ENCODE measurements at places on chromosomes 1 and 21.
A peak's percentile ranks its signal among the peaks of the same experiment; 100 is the strongest.

GRCh38 chr1:88302843-88303486 is 381.1 kb upstream of the PKN2 start:
- peak; percentile 17 for DNase-seq

- DNase-seq, result no peak
These were observed 203.0 kb downstream of the SLC35F3 start for GRCh38 chr1:234107416-234108021.

DNA sequence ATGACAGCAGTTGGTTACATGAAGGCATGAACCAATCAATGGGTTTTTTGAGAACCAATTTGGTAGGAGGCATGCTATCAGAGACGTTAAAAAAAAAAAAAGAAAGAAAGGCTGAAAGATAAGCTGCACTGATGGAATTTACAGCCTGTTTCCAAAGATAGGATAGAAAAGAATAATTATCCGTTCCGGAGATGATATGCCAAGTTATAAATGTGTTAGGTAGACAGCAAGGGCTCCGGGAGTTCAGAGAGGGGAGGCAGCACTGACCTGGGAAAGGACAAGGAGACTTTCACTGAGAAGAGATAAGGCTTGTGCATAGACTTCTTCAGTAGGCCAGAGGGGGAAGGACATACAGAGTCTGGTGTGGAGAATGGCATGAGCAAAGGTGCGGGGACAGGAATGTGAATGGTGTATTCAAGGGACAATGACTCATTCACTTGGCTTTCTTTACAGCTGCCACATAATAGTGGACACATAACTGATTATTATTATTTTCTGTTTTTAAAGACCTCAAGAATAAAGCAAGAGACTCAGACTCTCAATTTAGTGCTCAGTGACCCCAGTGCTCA is 24.8 kb upstream of the ACBD6 start:
- DNase-seq, result no peak

GRCh38 chr1:161707503-161707902 is 474 bp downstream of the FCRLA start:
- no peak for DNase-seq

DNA sequence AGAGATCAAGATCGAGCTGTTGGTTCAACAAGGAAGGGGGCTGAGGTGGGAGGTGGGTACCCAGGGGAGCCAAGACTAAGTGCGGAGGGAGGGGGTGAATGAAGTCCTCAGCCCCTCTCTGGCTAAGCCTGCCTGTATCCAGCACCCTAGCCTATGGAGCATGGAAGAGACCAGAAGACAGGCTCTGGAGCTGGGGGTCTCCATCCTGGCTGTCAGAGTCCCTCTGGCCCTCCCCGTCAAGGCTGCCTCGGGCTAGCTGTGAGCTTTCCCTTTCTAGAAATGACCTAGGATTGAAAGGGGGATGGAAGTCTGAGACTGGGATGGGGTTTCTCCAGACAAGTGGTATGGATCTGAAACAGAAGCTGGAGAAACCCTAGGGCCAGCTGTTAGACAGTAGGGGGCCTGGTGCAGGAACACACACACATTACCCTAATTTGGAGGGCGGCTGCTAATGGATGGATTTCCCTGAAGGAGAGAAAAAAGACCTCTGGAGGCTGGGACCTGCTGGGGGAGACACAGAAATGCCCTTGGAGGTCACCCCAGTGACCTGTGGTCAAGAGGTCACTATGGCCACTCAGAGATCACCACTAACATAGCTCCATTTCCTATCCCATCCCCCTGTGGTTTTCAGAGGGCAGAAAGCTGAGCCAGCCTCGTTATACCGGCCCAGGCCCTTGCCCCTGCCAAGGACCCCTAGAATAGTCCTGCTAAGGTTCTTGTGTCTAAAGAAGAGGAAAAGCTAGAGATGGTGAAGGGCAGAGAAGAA is 107.8 kb downstream of the TMEM53 start:
- no peak for DNase-seq

- DNase-seq, result no peak
These were observed 7.1 kb upstream of the CLDN19 start for GRCh38 chr1:42747125-42747524.

DNA sequence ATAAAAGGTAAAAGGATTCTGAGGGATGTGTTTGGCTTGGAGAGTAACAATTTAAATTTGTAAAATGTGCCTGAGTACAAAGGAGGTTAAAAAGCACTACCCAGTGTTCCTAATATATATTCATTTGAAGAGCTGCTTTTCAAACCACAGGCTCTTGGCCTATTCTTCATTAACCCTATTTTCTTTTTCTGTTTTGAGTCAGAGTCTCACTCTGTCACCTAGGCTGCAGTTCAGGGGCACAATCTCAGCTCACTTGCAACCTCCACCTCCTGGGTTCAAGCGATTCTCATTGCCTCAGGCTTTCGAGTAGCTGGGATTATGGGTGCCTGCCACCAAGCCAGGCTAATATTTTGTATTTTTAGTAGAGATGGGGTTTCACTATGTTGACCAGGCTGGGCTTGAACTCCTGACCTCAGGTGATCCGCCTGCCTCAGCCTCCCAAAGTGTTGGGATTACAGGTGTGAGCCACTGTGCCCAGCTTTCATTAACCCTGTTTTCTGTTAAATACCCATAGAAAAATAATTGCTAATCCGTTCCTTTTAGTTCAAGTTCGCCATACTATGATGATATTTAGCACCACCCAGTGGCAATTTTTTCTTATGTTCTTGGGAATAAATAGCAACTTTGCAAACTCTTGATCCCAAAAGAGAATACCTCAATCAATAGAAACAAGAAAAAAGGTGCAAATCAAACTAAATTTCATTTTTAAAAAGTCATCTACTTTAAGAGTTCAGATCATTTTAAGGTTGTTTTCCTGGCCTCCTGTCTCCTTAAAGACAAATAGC is 30.5 kb downstream of the ZBTB8OS start:
- no peak for DNase-seq

DNA sequence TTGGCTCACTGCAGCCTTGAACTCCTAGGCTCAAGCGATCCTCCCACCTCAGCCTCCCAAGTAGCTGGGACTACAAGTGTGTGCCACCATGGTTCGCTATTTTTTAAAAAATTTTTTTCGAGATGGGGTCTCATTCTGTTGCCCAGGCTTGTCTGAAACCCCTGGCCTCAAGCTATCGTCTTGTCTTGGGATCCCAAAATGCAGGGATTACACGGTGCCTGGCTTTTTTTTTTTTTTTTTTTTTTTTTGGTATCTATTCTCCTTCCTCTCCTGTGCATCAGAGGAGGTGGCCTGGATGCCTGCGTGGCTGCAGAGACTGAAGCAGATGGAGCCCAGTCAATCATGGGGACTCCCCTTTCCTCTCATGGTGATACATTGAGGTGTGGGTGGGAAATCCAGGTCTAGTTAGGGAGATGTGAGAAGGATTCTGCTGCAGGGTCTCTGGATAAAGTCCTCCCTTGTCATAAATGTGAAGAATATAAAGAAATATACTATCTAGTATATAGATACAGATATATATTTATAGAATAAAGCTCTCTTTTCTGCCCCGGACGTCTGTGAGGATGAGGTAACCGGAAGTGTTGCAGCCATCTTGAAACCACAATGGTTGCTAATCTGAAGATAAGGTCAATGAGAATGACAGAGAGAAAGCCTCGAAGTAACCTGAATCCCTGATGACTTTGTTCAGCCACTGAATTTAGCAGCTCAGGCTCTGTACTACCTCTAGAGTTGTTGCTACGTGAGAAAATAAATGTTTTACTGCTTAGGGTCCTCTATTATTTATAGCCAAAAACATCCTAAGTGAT is 19.5 kb upstream of the RGSL1 start:
- DNase-seq, result no peak

DNA sequence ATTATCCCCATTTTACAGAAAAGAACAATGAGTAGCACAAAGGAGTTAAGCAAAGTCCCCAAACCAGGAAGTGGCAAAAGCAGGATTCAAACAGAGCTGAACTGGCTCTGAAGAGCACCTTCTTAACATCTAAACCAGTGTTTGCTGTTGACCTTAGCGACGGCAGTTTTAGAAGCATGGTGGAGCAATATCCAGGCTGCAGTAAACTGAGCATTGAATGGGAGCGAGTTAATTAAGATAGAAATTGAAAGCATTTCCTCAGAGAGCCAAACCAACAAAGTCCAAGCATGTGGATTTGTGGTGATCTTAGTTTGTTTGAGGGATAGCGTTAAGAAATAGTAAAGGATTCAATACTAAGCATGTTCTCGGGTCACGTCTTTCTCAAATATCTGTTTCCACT is 13.4 kb upstream of the ZNF281 start:
- DNase-seq, result no peak

DNA sequence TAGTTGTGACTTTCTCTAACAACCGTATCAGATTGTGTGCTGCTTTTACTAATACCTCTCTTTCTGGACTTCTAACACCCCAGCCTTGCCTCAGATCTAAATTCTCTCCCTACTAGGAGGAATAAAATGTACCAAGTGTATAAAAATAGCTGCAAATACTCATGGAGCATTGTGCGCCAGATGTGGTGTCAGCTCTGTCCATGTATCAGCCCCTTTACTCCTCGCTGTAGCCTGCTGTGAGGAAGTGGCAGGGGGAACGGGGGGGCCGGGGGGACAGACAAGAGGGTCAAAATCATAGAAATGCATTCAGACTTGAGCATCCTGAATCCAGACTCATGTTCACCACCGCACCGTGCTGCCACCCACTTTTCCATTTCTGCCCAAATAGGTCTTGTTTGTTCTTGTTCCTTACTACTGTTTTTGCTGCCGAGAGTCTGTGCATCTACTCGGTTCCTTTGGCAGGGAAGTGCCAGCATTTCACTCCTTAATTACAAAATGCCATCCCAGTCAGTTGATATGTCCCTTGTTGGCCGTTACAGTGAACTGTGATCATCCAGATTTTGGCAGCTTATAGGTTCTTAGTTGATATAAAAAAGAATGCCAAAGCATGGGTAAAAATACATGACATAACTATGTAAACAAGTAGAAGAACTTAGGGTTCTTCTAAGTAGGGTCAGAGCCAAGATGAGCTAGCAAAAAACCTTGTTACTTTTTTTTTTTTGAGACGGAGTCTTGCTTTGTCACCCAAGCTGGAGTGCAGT is 76.4 kb downstream of the UBE4B start:
- DNase-seq, result no peak

DNA sequence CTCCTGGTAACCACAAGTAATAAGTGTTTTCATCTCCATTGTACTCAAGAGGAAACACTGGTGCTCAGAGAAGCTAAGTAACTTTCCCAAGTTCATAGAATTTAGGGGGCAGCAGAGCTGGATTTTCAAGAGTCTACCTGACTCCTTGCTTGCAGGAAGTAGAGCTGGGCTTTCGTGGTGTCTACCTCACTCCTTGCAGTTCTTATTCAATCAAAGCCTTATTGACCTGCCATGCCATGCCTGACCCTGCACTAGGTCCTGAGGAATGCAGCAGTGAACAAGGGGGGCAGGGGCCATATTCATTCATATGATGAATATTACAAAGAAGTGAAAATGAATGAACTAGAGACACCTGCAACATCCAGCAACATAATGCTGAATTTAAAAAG is 93.3 kb downstream of the GLIS1 start:
- DNase-seq, result no peak

- no peak for DNase-seq
These were observed 33.7 kb downstream of the GLUL start for GRCh38 chr1:182357913-182358312.

- DNase-seq, result no peak
These were observed 1.1 kb upstream of the GUCA2A start for GRCh38 chr1:42165511-42166210.

GRCh38 chr1:24699628-24700027 is 45.6 kb upstream of the CLIC4 start:
- DNase-seq, result no peak

DNA sequence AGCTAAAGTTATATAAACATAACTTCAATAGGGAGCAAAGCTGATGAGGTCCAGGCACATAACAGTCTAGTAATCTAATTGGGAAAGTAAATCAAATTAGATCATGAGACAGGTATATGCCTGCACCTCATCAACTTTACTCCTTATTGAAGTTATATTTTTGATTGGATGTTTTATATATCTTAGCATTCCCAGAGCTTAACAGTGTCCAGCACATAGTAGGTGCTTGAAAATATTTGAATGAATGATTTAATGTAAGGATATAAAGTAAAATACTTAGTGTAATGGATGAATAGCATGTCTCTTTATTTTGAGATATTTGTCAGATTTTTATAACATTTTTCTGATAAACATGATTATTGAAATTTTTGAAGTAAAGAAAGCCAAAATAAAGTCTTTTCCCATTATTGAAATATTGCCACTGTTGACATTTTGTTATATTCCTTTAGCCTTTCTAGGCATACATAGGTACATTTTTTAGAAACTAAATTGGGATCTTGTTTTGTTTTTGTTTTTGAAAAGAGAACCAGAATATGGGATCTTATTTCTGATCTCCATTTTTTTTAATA is 2.8 kb downstream of the CDC7 start:
- no peak for DNase-seq

DNA sequence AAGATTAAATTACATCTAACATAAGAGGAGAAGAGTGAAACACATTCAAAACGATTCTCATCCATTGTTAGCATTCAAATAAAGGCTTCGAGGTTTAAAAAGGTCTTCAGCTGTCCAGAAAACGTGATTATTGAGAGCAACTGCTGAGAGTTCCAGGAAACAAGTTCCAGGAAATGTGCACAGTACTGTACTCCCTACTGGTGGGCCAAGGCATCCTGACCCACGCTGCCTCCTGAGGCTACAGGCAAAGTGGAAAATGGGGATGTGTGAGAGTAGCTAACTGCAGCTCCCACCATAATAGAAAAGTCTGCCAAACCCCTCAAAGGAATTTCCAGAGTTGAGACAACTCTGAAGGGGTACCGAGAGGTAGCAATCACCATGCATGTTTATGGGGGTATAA is 2.0 kb downstream of the VAV3 start:
- DNase-seq, result no peak

- no peak for DNase-seq
These were observed 40.0 kb upstream of the EPS15 start for GRCh38 chr1:51559064-51559500.

DNA sequence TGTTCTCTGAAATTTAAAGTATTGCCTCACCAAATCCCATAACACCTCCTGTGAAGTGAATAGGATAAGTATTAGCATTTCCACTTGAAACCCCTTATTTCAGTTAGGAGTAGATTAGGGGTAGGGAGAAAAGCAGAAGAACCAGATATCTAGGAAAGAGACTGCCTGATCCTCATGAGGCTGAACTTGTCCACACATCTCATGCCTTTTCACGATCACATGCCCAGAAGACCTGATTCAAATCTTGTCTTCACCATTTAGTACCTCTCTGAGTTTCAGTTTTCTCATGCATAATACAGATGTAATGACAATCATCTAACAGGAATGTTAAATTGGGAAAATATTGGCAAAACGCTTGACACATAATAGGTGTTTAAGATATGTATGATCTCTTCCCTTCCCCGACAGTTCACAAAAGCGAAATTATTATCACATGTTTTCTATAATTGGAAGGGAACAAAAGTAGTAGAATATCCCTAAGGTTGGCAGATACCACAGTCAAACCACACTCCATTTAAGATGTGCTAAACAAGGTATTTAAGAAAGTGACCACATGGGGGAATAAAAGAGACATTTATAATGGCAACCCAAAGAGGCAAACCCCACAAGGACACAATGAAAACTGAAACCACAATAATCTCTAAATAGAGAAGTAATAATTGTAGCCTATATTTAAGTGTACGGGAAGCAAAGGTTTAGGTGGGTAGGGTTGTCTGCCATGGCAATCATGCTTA is 25.2 kb downstream of the GFI1 start:
- DNase-seq, result no peak
